DMS79 (cell line): ENCODE measurements at places on chromosomes 3 and 15.

- DNase-seq, result no peak
Observed at GRCh38 chr3:154616298-154616697, 186.3 kb upstream of the GPR149 start.

DNA sequence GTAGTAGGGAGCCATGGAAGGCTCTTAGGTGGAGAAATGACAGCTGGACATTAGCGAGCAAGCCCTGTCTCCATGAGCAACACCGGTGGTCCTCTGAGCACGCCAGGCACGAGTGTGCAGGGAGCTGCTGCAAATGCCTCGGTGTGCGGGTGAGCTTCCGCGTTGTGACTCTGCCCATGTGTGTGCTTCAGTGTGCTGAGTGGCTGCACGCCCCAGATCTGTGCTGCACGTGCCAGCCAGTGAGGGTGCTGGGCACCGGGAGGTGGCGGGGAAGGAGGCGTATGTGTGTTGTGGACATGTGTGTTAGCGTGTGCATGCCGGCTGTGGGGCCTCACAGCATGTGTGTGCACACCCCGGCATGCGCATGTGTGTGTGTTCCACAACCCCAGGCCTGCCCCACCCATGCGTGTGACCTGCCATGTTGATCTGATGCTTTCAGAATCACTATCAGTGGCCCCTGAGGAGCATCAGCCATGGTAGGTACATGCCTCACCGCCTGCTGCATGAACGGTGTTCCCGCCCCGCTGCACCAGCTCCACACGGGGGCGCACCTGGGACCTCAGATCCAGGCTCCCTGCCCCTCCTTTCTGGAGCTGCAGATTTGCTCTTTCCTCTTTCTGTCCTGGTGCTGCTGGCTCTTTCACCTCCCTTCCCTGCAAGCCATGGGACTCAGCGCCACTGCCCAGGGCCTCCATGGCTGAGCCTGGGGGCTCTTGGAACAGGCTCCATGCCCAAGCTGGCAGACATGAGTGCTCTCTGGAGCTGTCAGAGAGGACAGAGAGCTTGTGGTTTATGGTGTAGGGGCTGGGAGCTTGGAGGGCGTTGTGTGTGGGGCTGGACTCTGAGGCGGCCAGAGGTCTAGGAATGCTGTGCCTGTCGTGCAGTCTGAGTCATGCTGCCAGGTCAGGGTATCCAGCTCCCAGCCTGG is 169.4 kb downstream of the TBC1D2B start:
- no peak for DNase-seq

GRCh38 chr15:67050522-67051087 is 14.8 kb upstream of the SMAD3 start:
- DNase-seq, result no peak

DNA sequence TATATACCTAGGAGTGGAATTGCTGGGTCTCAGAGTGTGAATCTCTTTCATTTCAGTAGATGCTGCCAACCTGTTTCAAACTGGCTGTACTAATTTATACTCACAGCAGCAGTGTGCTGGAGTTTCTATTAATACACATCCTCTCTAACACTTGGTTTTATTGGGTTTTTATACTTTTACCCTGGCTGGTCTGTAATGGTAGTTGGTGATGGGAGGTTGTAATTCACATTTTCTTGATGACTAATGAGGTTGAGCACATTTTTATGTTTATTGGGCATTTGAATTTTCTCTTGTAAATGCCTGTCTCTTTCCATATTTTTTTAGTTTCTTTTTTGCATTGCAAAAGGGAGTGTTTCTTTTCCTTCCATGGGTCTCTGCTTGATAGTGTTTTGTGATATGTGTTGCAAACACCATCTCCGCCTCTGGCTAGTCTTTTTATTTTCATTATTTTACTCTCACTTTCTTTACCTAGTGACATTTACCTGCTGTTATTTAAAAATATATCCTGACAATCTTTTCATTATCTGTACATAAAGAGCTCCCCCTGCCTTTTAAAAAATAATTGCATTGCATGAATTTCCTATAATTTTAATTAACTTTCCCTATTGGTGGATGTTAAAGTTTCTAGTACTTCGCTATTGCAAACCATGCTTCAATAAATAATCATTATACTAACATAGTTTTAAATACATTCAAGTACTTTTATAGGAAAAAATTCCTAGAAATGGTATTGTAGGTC is 49.0 kb upstream of the GCNT3 start:
- DNase-seq, result no peak

DNA sequence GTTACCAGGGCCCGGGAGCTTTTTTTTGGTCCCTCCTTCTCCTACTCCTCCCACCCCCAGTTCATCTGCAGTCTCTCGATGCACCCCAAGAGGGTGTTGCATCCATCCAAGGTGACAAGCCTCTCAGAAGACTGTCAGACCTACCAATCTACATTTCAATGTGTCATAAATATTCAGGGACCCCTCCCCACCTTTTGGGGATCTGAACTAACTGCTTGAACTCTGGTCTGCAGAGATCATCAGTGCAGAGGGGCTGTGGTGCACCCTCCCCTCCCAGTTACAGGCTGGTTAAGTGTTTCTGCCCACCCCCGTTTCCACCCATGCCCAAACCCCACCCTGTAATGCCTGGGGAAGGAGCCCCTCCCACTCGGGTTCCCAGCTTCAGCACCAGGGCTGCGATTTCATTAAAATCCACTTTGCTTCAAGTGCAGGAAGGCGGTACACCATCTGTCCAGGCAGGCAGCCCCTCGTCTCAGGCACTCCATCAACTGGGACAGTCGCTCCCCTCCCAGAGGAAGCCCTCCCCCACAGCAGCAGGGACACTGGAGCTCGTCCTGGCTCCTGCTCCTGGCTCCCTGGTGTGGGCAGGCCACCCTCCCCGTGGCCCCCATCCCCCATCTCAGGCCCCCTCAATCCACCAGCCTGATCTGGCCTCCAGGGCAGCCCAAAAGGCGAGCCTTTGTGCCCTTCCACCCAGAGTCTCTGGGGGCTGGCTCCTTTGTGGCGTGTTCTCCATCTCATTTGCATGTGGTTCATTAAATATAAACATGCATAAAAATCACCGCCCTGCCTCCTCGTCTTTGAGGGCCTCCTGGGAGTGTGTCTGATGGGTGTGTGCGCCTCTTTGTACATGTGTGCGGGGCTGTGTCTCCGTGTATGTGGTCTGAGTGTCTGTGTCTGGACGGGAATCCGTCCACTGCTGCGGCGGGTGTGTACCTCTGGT is 32.3 kb downstream of the RNU5B-1 start:
- DNase-seq, result peak; percentile 22

- no peak for DNase-seq
Observed at GRCh38 chr3:124258057-124258500, 266.2 kb upstream of the ROPN1 start.

- no peak for DNase-seq
Observed at GRCh38 chr3:52222319-52223221, 2.9 kb downstream of the TLR9 start.

DNA sequence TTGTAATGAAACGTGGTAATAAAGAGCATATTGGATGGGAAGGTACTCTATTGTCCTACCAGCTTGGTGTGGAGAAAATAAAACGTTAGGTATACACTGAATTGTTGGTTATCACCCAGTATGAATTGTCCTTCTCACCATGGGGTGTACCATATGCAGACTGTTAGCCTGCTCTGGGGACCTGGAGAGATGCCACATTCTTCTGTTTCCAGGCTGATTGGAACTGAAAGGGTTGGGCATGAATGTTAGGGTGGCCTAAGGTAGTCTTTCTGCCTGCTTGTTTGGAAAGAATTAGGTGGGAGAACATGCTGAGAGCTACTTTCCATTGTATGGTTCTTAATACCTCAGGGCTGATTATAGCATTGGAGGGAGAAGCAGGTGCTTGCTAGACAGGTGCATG is 340.6 kb downstream of the PTPRG start:
- no peak for DNase-seq
